ENCODE measurements at places on chromosomes 3 and 15.

- no peak for DNase-seq
Measured at GRCh38 chr15:74252291-74252690, 16.2 kb downstream of the CCDC33 start.

DNA sequence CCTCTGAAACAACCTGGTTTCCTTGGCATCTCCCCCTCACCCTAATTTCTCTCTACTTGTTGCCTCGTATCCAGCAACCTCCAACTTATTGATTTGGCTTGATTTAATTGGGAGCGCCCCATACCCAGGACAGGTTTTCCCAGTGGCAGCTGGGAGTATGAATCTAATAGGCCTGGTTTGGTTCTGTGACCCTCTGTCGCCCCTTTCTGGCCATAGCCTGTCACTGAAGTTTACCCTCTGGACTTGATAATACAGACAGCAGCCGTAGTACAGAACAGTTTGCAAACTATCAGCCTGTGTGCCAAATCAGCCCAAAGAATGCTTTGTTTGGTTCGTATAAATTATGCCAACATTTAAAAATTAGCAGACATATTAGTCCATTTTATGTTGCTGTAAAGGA is 525.1 kb upstream of the GOLIM4 start:
- no peak for DNase-seq

DNA sequence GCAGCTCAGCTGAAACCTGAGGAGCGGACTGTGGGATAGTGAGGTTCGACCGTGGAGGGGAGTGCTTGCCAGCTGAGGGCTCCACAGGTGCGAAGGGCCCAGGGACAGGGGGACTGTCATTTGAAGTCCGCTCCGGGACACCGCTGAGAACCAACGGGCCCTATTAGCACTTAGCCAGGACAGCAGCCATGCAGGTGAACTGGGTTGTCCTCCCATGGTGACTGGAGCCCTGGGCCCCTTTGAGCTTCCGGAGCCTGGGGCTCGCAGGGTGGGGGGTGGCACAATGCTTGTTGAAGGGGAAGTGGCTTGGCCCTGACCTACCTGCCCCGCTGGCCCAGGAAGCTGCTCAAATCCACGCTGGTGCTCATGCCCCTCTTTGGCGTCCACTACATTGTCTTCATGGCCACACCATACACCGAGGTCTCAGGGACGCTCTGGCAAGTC is 24.7 kb downstream of the PTH1R start:
- DNase-seq = no peak

- DNase-seq = no peak
Measured at GRCh38 chr3:56059731-56060130, 408.5 kb downstream of the ERC2 start.

- no peak for DNase-seq
Measured at GRCh38 chr3:52682016-52682415, 3.7 kb downstream of the PBRM1 start.

- DNase-seq = no peak
Measured at GRCh38 chr3:124607163-124607562, 123.1 kb upstream of the UMPS start.

DNA sequence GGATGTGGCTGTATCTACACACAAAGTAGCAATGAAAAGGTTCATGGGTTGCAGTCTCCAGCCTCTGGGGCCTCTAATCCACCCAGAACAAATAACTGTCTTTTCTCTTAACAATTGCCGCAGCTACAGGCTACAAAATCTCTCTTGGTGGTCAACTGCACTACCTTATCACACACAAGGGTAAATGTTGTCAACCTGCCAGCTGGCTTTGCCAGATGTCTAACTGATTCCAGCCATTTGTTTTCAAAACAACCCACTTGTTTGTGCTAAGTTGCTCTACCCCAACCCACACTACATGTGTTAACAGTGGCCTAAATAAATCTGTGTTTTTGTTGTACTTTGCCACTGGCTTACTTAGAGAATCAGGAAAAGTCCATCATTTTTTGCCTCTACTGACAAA is 447.3 kb downstream of the TAFA4 start:
- DNase-seq = no peak

DNA sequence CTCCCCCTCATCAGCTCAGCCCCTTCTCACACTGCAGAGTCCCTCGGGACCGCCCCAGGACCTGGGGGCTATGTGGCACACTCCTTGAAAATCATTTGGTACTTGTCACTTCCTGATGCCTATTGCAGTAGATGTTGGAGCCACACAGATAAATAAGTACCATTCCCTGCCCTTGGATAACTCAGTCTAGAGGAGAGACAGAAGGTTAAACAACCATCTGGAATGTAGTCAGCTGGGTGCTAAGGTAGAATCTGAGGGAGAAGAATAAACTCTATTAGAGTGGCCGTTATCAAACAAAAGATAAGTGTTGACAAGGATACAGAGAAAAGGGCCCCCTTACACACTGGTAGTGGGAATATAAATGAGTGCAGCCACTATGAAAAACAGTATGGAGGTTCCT is 112.3 kb upstream of the NR2E3 start:
- DNase-seq = no peak

- no peak for DNase-seq
Measured at GRCh38 chr15:89383365-89384175, 48.9 kb upstream of the POLG start.

DNA sequence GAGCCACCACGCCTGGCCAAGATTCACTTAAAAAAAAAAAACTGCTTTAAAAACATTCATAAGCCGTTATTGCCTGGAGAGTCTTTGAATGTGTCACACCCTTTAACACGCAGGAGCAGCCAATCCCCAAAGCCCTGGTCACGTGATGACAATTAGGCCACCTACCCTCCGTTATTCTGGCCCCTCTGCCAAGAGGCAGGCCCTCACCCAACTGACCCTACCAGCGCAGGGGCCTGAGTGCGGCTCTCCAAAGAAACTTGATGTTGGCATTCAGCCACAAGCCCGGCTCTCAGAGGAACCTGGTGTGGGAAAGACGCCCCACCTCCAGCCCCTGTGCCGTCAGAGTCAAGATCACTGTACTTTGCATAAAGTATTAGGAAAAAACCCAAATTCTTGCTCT is 11.6 kb upstream of the MUC4 start:
- no peak for DNase-seq

GRCh38 chr3:69236812-69237707 is 114.7 kb upstream of the LMOD3 start:
- no peak for DNase-seq

GRCh38 chr15:90095521-90095959 is 6.7 kb downstream of the IDH2 start:
- DNase-seq = no peak

- no peak for DNase-seq
Measured at GRCh38 chr3:158272081-158272480, 162.2 kb downstream of the RSRC1 start.

DNA sequence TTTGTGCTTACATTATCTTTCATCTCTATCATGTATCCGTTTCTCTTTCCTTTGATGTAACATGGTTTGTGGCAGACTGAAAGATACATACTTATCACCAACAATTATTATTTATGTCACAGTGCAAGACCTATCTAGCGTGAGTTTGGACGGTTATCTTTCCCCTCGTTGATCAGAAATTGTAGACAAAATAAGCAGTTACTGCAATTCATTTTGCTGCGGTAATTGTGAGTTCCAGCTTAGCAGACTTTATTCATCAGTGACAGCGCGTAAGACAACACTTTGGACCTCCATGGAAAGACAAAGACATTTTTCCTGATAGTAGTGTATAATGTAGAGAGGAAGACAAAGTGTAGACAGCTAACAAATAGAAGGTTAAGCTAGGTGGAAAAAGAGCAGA is 51.0 kb upstream of the UTS2B start:
- DNase-seq = no peak

DNA sequence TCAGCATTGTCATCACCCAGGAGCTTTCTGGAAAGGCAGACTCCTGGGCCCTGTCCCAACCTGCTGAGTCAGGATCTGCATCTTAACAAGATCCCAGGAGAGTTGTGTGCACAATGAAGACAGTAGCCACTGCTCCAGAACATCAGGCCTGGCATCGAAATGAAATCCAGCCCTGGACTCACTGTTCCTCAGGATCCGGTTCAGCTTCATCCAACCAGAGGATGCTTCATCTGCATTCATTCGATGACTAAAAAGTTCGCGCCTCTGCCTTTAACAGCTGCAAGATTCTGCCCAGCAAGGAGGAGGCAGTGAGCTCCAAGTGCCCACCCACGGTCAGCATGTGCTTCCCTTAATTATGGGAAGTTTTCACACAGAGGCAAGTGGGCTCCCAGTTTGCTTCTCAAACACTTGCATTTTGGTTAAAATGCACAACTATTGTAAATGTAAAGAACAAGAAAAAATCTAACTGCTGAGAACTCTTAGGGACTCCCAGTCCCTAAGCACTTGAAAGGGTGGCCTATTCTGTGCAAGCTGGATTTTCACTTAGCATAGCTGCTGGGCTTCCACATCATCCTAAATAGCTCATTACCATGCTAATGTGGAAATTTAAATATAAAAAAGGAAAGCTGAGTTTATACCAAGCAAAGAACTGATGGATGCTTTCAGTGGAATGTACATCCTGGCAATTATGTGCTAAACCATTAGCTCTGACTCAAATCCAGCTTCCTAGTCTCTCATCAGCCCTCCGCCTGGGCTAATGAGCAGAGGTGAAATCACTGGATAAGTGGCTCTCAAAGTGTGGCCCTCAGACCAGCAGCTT is 25.5 kb upstream of the ESYT3 start:
- DNase-seq = no peak

GRCh38 chr15:74383286-74383685 is 15.8 kb upstream of the CYP11A1 start:
- no peak for DNase-seq

- no peak for DNase-seq
Measured at GRCh38 chr15:77295446-77295845, 124.5 kb downstream of the PEAK1 start.

GRCh38 chr3:53668872-53669271 is 174.5 kb downstream of the CACNA1D start:
- no peak for DNase-seq

GRCh38 chr3:114424337-114424736 is 130.5 kb downstream of the TIGIT start:
- no peak for DNase-seq

DNA sequence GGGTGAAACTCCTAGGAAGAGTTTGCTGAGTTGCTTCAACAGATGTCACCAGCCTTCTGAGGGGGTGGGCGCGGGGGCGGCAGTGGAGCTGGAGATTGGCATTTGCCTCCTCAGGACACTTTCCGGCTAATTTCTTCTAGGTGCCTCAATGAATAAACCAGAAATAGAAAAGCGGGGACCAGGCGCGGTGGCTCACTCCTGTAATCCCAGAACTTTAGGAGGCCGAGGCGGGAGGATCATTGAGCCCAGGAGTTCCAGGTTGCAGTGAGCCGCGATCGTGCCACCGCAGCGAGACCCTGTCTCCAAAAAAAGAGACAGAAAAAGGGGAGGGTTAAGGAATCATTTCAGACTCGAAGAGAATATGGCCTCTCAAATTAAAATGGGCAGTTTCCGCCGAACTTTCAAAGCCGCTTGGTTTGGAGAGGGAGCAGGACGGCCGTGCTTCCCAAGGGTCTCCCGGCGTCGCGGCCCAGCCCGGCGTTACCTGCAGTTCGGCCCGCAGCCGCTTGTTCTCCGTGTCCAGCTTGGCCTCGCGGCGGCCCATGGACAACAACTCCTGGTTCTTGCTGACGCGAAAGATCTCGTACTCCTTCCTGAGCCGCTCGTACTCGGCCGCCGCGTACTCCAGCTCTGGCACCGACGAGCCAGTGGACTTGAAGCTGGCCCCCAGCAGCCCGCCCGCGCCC is 587 bp downstream of the NPHP3 start:
- no peak for DNase-seq

DNA sequence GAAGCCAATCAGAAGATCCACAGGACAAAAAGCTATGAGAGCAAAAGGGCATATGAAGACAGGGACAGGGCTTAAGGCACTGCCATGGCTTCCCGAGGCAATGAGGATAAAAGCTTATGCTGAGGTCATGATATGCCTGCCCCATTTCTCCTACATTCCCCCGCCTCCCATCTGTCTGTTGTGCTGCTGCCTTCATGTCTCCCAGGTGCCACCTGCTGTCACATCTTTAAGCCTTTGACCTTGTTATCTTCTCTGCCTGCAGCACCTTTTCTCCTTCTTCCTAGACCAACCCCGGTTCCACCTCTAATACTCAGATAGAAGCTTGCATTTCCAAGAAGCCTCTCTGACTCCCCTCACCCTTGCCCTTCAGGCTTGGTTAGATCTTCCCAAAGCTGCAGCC is 213.8 kb downstream of the ARRDC4 start:
- no peak for DNase-seq

GRCh38 chr3:136819392-136819730 is 435 bp downstream of the SLC35G2 start:
- DNase-seq = no peak

DNA sequence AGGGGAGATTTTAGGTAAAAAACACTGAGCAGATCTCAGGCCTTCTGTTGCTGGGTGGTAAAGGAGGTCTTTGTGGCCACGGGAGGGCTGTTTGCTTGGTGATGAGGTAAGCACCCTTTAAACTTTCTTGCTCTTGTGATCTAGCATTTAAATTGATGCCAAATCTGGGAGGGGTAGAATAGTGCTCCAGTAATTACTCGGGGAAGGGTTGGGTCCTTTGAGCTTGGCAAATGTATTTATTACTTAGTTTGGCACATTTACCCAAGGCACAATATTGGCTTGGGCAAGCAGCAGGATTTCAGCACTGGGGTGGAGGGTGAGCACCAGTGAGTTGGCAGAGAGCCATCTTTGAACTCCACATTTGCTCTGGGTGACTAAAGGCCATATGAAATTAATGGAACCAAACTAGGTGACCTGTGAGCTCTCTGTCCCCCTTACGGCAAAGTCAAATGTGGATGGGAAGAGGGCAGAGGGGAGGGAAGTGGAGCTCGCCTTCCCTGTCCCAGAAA is 185.9 kb upstream of the ONECUT1 start:
- no peak for DNase-seq

DNA sequence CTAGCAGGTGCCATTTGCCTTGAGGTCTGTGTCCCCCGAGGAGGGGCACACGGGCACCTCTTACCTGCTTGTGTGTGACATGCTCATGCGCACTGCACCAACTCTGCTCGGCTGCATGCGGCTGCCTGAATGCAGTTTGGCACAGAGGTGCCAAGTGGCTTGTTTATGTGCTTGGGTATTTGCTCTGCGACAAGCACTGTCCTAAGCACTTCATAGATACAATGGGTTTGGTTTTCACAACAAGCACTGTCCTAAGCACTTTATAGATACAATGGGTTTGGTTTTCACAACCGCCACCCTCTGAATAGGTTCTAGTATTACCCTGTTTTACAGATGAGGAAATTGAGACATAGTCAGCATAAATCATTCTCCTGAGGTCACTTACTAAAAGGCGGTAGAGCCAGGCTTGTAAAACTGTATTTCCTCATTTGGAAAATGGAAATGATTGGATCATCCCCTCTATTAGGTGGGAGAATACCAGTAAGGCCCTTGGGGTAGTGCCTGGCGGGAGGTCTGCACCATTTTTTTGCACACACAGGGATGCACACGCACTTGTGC is 487 bp downstream of the ITIH4 start:
- DNase-seq = no peak

DNA sequence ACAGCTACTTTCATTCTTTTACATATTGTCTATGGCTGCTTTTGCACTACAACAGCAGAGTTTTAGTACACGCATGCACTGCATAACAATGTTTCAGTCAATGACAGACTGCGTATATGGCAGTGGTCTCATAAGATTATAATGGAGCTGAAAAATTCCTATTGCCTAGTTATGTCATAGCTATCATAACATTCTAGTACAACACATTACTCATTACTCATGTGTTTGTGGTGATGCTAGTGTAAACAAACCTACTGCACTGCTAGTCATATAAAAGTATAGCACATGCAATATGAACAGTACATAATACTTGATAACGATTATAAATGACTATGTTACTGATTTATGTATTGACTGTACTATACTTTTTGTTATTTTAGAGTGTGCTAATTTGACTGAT is 47.9 kb downstream of the QTRT2 start:
- DNase-seq = no peak

GRCh38 chr3:14001136-14001535 is 121.3 kb upstream of the WNT7A start:
- DNase-seq = no peak
